Activated CD8-positive, alpha-beta memory T cell treated with anti-CD3 and anti-CD28 coated beads, Interleukin-2, amount 50 U/mL, for 48 hours (primary cell): ENCODE measurements at places on chromosomes 13 and 19.
A peak's percentile ranks its signal among the peaks of the same experiment; 100 is the strongest.

DNA sequence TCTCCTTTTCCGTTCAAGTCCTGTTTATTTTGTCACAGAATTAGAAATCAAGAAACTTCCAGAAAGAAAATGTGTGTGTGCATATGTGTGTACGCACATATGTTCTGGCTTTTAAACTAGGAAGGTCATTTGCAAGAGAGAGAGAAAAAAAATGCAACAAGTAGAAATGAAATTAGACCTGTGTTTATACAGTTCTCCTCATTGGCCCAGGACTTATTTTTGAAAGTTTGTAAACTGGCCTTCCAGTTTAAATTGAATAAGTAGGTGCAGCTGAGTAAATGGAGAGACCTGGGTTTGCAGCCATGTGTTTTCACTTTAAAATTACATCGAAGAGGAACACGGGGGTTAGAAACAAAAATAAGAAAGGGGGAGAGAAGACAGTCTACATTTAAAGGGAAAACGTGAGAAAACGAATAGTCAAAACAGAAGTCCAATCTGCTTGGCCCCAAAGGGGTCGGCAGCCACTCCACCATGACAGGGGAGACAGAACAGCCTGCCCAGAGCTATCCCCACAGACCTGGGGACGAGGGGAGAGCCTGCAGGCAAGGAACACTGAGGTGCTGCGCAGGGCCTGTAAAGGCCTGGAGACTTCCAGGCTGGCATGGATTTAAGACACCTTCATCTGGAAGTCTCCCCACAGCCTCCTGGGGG lies 216.8 kb upstream of the MAB21L1 start:
- DNase-seq, result no peak

GRCh38 chr19:43331435-43332010 lies 22.0 kb upstream of the CD177 start:
- no peak for DNase-seq

DNA sequence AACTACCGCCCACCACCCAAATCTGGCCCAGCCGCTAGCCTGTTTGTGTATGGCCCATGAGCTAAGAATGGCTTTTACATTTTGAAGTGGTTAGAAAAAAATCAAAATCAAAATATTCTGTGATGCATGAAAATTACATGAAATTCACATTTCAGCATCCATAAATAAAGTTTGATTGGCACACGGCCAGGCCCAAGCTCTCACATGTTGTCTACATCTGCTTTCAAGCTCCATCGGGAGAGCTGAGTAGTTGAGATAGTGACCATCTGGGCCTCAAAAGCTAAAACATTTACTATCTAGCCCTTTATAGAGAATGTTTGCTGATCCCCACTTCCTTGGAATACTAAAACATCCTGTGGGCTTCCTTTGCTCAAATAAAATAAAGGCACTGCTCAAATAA lies 14.5 kb downstream of the RFX2 start:
- DNase-seq, result no peak

GRCh38 chr13:46795321-46795720 lies 1.6 kb downstream of the ESD start:
- no peak for DNase-seq

- no peak for DNase-seq
These were observed 7.6 kb downstream of the ALOX5AP start for GRCh38 chr13:30742901-30743300.

DNA sequence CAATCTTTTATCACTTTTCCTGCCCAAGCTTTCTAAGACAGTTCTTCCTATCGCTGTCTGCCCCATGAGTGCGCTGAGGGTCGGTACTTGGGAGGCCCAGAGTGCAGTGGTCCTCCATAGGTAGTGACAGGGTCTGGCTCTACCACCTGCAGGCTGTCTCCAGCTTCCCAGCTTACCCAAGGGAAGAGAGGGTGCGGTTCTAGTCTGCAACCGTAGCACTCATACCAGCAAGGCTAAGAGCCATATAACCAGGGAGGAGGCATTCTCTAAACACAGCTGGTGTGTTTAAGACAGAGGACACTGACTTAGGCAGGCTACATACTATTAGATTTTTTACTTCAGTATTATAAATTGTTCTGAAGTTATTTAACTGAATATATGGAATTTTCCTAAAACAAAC lies 8.2 kb downstream of the PROZ start:
- no peak for DNase-seq

- no peak for DNase-seq
These were observed 775.5 kb upstream of the GPC6 start for GRCh38 chr13:92451060-92451459.

GRCh38 chr13:112837371-112838037 lies 131.5 kb upstream of the MCF2L start:
- DNase-seq, result no peak

DNA sequence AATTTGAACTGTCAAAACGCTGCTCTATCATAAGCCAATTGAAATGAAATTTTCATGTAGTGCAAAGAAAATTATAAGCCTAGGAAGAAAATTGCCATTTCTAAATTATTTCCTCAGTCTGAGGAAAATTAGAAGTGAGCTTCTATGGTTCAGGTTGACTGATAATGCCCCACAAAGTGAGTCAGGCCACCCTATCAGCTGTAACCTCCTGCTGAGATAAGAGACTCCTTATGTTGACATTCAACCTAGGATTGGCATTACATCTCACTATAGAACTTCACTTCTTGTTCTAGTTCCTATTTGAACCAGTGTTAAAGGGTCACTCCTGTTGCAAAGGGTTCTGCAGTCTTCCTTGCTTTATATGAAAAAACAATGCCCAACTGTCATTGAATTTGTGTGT lies 32.6 kb upstream of the RFC3 start:
- no peak for DNase-seq

GRCh38 chr19:44447916-44448674 lies at the start of gene ZNF229:
Gene ZNF229 (minus strand): TSS chr19:44448472. CDS start chr19:44442847, 5,625 bp downstream.
- peak; percentile 82 for DNase-seq

DNA sequence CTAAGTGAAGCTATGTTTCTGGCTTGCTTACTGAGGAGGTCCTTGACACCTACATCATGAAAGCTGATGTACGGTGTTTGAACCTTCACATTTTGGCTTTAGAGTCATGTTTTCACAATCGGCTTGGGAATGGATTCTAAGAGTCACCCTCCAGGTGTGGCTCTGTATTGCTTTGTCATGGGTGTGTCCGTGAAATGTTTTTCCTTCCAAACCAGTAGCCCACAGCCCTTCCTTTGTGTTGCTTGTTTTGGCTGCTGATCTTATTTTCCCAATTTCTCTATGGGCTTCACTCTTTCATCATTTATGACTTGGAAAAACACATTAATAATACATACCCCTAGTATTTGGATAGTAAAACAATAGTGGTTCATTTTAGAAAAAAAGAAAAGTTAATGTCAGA lies 240.6 kb downstream of the GGACT start:
- no peak for DNase-seq

DNA sequence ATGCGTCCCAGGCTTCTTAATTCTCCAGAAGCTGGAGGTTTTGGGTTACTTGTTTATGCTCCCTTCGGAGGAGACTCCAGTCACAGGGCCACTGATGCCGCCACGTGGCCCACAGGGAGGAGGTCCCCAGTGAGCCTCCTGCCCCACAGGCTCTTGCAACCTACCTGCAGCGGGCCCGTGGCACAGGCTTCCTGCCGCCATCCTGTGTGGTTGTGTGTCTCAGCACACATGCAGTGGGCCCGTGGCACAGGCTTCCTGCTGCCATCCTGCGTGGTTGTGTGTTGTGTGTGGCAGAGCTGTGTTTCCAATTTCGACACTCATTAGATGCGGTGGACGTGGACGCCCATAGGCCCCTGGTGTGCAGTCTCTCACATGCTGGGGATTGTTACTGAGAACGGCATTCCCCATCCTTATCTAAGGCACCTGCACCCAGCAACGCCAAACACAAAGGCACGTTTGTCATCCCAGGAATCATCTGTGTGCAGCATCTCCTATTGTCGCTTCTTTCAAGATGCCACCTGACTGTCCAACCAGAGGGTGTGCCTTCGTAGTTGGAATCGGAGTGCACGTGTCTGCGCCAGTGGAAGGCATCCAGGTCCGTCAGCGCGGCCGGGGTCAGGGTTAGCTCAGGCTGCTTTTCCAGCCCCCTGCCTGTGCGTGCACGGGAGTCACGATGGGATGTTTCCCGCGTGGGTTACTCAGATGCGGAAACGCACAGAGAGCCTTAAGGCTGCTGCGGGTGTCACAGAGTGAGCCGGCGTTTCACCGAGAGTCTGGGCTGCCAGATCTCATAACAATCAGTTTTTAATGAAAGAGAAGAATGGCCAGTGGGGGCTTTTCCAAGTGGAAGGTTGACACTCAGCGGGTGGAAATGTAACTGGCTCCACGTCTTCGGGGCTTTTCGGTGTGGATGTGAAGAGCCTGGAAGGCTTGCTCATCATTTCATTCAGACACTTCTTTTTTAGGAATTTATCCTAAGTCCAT lies 119.8 kb downstream of the ATP11A start:
- no peak for DNase-seq

- no peak for DNase-seq
These were observed 214.9 kb downstream of the KLF5 start for GRCh38 chr13:73273745-73274144.

DNA sequence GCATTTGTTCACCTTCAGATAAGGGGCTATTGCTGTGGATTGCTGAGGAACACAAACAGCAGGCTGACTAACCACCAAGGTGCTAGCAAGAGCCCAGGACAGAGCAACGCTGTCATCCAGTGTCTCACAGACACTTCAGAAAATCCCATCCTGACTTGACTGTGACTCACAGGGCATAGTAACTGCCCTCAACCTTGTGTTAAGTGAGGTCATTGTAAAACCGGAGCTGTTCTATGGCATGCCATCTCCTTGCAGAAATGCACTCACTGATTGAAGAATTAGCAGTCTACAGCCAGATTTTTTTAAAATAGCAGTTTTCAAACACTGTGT lies 51.1 kb downstream of the TNFRSF19 start:
- DNase-seq, result no peak

- no peak for DNase-seq
These were observed 3.1 kb downstream of the SLC25A15 start for GRCh38 chr13:40792284-40793051.

- DNase-seq, result no peak
These were observed 6.7 kb downstream of the KLK14 start for GRCh38 chr19:51075998-51076397.

GRCh38 chr13:37319031-37319443 lies 213.6 kb upstream of the CSNK1A1L start:
- no peak for DNase-seq

GRCh38 chr13:31756346-31756745 lies 17.0 kb downstream of the RXFP2 start:
- DNase-seq, result no peak

- DNase-seq, result no peak
These were observed 8.3 kb upstream of the SHISA7 start for GRCh38 chr19:55451163-55451964.

DNA sequence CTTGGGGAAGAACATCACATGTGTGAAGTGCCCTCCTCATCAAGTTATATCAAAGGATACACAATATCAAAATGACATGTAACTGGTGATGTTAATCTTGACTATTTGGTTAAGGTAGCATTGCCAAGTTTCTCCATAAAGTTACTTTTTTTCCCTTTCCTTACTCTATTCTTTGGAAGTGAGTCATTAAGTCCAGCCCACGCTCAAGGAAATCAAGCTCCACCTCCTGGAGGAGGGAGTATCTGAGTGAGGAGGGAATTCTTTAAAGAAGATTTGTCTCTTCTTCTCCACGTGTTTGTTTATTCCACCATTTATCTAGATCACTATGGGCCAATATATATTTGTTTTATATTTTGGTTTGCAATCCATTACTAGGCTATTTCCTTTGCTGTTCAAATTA lies 33.6 kb upstream of the FNDC3A start:
- DNase-seq, result no peak

DNA sequence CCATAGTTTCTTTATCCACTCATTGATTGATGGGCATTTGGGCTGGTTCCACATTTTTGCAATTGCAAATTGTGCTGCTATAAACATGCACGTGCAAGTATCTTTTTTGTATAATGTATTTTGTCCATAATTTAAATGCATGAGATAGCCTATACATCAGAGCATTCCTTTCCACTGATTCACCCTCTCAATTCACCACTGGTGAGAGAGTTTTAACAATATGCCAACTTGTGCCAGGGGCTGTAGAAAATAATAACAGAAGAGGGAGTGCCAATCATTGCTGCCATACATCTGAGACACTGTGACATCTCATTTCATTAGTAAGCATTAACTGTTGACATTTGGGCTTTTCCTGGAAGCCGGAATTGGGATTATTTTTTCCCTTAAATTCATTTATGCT lies 125.1 kb downstream of the RAP2A start:
- DNase-seq, result no peak

DNA sequence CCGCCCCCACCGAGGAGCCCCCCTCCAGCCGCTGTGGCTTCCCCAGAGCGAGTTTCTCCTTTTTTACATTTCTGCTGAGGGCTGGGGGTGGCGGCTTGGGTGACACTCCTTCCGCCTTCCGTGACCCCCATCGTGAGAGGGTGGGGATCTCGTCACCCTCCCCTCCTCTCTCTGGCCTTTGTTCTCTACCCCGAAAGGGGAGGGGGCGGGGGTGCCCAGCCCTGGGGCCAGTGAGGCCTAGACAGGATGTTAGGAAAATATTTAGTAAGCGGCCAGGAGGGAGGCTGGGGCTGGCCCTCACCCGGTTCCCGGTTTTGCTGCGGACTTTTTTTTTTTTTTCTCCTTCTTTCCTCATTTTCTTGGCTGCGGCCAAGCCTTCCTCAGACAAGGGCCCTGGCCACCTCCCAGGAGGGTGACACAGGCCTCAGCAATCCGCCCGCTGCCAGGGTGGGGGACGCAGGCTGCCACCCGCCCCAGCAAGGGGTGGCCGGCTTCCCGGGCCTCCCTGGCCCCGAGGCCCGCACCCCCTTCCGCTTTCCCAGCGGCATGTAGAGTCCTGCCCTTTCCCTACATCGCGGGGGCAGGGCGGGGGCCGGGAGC lies 3.9 kb downstream of the MIDN start:
- peak; percentile 80 for DNase-seq

GRCh38 chr13:73131247-73131646 lies 72.4 kb downstream of the KLF5 start:
- DNase-seq, result no peak

- no peak for DNase-seq
These were observed 37.7 kb downstream of the ZNF93 start for GRCh38 chr19:19938449-19938848.

- DNase-seq, result no peak
These were observed 3.2 kb downstream of the RASL11A start for GRCh38 chr13:27273658-27274425.

- no peak for DNase-seq
These were observed 84.4 kb downstream of the DPY19L3 start for GRCh38 chr19:32489971-32490370.

GRCh38 chr19:46635920-46636761 lies at the start of gene GNG8:
Gene GNG8 (minus strand): TSS chr19:46636202. CDS start chr19:46634682, 1,520 bp downstream.
- DNase-seq, result no peak
